NCI-H226 (cell line): ENCODE measurements at places on chromosomes 5 and 9.
A peak's percentile ranks its signal among the peaks of the same experiment; 100 is the strongest.

DNA sequence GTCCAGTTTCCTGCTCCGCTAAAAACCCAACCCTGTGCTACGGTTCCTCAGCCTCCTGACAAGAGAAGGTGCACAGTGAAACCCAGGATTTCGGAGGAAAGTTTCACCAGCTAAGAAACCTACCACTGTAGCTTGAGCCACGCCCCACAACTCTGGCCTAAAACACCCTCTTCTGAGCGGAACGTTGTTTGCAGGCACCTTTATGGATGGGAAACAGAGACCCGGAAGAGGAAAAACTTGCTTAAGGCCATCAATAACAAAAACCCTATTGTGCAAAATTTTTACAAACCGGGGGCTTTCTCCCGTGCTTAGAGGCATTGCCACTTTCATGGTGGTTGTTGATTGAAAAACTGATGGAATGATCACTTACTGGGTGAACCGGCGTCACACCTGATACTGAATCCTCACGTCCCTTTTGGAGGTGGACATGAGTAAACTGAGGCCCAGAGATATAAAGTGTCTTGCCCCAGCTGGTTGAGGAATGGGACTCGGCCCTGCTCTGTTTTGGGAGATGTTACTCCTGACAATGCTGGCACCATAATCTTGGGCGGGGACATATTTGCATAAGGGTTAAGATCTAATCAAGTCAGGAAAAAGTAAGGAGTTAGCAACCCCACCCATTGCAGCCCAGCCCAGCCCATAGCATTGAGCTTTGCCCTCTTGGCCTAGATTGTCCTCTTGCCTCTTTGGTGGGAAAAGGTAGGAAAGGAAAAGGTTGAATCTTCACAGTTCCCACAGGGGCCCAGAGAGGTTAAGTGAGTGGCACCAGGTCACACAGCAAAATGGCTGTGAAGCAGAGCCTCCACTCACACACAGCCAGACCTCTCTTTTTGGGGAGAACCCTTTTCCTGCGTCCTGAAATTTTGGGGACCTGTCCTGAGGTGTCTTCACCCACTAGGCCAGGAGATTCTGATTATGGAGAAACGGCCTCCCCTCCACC lies 23.2 kb upstream of the PTGS1 start:
- no peak for DNase-seq

- DNase-seq, result no peak
Observed at GRCh38 chr5:126354858-126355731, 68.1 kb upstream of the GRAMD2B start.

GRCh38 chr9:111974092-111974681 lies 77.6 kb downstream of the UGCG start:
- DNase-seq, result no peak

- DNase-seq, result no peak
Observed at GRCh38 chr5:116144103-116144502, 59.3 kb downstream of the COMMD10 start.

DNA sequence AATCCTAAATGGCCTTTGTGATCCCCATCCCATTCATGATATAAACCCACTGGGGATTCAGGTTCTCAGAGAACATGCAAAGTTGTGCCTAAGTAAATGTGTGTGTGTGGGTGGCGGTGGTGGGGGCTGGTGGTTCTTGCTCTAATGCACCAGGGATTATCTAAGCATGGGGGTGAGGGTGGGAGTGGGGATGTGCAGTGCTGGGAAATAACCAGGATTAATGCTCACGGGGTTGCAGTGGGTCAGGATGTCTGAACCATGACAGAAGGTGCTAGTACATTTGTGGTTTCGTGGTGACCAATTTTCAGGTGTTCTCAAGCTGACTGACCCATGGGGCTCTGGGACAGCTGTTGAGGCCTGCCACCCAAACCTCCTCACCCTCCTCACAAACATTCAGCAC lies 101.0 kb downstream of the ZNF608 start:
- no peak for DNase-seq

GRCh38 chr5:177982072-177982727 lies 13.8 kb downstream of the PROP1 start:
- DNase-seq, result no peak

DNA sequence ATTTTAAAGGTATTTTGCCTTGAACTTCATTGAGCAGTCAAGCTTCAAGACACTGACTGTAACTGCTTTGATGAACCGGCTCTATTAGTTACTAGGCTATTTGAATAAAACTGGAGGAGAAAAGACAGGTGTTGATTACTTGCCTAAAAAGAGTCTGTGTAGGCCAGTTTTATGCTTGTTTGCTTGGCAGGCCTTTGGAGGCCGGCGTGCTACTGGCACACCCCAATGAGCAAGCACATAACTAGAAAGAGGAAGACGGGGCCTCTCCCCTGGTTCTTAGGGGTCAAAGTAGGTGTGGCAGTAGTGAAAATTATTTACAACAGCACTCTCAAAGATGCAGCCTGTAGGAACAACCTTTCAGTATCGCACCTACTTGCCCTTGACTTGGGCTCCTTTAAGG lies 2.1 kb upstream of the ZFR start:
- DNase-seq, result no peak

DNA sequence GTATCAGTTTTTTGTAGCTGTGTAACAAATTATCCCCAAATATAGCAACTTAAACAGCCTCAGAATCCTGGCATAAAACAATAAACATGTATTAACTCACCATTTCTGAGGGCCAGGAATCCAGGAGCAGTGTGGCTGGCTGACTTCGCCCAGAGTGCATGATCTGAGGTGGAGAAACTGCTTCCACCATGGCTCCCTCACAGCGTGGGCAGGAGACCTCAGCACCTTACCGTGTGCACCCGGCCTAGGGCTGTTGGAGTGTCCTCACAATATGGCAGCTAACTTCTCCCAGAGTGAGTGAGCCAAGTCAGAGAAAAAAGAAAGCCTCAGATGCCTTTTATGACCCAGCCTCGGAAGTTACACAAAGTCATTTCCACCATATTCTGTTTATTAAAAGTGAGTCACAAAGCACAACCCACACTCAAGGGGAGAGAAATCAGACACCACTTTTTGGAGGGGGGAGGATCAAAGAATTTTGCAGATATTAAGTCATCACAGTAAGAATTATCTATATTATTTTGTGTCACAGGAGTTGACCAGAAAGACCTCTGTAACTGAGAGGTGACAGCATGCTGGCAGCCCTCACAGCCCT lies 59.6 kb downstream of the TSTD2 start:
- DNase-seq, result no peak

DNA sequence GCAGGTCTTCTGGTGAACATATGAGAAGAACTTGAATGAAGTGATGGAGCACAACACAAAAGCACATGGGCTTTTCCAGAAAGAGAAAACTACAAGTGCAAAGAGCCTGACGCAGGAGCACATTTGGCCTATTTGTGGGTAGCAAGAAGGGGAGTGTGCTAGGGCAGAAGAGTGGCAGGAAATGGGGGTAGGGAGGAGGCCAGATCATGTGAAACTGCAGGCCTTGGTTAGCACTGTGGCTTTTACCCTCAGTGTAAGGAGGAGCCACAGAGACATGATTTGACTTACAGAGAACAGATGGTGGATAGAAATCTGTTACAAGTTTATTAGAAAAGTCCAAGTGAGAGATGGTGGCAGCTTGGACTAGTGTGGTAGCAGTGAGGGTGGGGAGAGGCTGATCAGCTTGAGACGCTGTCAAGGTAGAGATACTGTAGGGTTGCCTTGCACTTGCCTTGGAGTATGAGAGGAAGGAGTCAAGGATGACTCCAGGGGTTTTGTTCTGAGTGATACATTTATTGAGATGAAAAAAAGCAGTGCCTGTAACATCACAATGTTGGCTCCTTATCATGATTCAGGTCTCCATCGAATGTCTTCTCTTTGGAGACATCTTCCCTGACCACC lies 126.7 kb downstream of the PPP2R2B start:
- DNase-seq, result no peak

DNA sequence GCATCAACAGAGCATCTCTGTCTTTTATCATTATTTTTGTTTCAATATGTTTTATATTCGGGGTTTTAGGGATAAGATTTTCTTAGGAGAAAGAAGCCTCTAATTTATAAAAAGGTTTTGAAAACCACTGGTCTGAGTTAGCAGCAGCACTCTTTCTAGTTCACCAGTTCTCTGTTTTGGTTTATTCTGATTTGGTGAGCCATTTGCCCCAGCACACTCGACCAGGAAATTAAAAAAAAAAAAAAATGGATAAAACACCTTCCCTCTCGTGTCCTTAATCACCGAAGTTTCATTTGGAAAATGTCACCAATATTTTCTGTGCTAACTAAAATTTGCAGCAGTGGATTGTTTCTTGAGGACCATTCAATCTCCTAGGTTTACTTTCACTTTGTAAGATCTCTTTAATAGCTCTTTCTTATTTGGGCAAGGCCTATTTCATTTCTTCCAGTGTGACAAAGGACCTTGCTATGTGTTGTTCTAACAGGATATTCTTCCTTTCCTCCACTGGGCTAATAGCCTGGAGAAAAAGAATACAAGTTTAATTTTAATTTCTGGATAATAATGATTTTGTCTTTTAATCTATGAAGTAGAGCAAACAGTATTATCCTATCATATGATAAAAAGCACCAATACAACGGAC lies 57.8 kb upstream of the ANXA1 start:
- DNase-seq, result no peak

GRCh38 chr9:4011054-4011453 lies 288.8 kb downstream of the GLIS3 start:
- no peak for DNase-seq

DNA sequence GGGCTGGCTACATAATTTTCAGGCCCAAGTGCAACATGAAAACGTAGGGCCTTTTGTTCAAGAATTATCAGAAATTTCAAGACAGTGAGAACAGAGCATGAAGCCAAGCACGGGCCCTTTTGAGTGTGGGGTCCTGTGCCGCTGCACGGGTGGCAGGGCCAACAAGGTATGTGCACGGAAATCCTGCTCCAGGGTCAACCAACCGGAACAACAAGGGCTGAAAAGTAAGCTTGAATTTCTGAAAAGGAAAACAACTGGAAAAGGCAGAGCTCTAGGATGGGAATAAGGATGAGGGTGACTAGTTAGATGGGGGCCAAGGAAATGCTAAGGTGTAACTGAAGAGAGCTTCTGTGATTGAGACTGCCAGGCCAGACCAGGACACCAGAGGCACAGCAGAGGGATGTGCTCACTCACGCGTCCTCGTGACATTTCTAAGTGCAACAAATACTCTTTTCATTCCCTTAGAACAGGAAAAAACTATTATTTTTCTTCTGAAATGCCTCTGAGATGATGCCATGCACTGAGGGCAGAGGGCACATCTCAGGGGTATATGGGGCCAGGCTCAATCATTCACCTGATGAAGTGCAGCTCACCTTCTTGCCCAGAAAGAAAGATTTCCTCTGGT lies 80.6 kb upstream of the LRRTM2 start:
- DNase-seq, result no peak

GRCh38 chr5:178162481-178162880 lies 8.8 kb upstream of the NHP2 start:
- DNase-seq, result no peak

DNA sequence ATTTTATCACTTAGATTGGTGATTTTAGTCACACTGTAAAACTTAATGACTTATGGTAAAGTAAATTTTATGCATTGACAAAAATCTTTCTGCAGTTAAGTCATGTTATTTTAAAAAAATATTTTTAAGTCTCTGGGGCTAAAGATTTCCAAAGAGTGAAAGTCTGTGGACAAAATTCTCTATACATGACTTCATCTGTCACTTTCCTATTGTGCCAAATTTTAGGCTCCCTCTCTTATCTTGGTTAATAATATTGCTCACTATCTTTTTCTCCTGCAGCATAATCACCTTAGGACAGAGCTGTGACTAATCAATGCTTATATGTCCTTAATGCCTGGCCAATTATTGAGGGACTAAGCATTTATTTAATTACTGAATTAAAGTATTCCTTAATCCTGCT lies 15.2 kb downstream of the LURAP1L start:
- DNase-seq, result no peak

GRCh38 chr5:17796757-17797396 lies 162.6 kb downstream of the TAF11L14 start:
- DNase-seq, result no peak

GRCh38 chr5:101009758-101010519 lies 106.9 kb upstream of the ST8SIA4 start:
- DNase-seq, result no peak

GRCh38 chr5:10018201-10019069 lies 231.3 kb downstream of the ATPSCKMT start:
- peak; percentile 91 for DNase-seq

GRCh38 chr5:127556609-127557334 lies 39.3 kb downstream of the PRRC1 start:
- DNase-seq, result no peak

- DNase-seq, result no peak
Observed at GRCh38 chr5:13739479-13739878, 205.0 kb downstream of the DNAH5 start.

GRCh38 chr9:86975606-86976005 lies 28.3 kb upstream of the GAS1 start:
- no peak for DNase-seq

DNA sequence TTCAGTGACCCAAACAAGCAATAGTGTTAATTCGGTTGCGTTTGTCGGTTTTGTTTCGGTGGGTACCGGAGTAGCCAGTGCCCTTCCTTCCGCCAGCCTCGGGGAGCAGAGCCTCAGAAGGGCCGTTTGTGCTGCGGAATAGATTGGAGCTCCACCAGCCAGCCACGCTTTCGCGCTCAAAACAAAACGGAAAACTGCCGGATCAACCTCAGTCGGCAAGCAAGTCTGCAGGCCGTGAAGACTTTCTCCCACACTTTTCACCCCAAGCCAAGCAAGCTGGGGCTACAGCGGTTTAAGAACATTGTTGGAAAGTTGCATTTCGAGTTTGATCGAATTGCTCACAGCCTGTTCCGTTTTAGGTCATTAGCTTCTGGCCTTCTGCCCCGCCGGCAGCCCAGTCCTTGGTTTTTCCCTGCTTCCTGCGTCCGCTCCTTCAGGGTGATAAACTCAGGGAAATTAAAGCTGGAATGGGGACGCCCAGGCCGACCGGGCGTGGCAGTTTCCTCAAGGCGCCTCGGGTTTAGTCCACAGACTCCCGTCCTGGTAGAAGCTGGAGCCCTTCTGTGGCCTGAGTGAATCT lies 803 bp upstream of the CCNO start:
- peak; percentile 23 for DNase-seq

DNA sequence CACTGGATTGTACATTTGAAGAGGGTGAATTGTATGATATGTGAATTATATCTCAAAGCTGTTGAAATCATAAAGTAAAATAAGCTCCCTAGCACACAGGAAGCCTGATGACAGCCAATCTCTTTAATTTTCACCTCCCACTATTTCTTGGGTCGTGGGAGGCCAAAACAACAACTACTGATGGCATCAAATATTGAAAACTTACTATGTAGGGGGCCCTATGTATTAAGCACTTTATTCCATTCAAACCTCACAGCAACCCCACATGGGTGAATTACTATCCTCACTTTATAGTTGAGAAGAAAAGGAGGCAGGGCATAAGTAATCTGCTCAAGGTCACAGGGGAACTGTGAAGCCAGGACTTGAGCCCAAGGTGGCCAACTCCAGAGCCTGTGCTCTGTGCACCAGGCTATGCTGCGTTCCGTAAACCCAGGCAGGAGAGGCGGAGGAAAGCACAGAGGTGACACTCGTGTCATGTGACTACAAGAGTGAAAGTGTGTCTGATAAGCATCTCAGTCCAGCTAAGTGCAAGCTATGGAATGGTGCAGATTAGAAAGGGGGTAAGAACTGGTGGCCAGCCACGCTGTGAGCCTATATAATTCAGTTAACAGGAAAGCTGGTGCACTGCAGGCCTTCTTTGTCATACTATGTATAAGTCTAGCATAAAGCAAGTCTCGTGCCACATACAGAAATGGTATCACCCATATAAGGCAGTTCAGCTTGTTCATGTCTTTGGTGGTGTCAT lies 221.0 kb downstream of the DCP2 start:
- no peak for DNase-seq
